Psoas muscle (tissue), 8 donors: ENCODE measurements at places on chromosomes 6 and 20. TPM values are rescaled to one million over a fixed set of nuclear protein-coding genes. Genes with fewer than 3 reads are reported as not detected.

- no peak for DNase-seq
Measured at GRCh38 chr6:124924333-124924759, 37.9 kb upstream of the RNF217 start.

- no peak for DNase-seq
Measured at GRCh38 chr6:1027109-1027794, 284.6 kb upstream of the FOXQ1 start.

- DNase-seq = no peak
Measured at GRCh38 chr6:123402052-123402451, 234.7 kb downstream of the TRDN start.

- DNase-seq = no peak
Measured at GRCh38 chr20:23248461-23248882, 102.1 kb upstream of the NXT1 start.

GRCh38 chr20:53617791-53618489 lies 24.3 kb upstream of the ZNF217 start:
- no peak for DNase-seq

DNA sequence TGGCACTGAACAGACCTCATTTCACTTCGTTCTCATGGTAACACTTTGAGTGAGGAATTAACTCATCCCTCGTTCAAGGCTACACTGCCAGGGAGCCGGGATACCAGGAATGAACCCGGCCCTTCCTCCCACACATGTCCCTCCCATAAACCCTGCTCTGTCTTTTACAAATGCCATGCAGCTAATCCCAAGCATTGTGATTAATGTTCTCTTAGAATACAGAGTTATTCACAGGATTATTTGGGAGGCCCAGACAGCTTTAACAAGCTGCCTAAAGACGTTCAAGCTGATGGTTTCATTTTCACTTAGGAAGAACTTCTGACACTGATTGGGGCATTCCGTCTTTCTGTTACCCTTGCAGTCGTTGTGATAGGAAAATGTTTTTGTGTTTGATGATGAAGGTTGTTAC lies 42.5 kb upstream of the CD83 start:
- no peak for DNase-seq

- no peak for DNase-seq
Measured at GRCh38 chr20:9203081-9203447, 134.2 kb downstream of the PLCB4 start.

TP53TG5 gene
- not detected for total RNA-seq
